PC-9 (cell line): ENCODE measurements at places on chromosomes 2 and 18.

GRCh38 chr2:64359171-64359891 is 94.6 kb upstream of the LGALSL start:
- DNase-seq = no peak

DNA sequence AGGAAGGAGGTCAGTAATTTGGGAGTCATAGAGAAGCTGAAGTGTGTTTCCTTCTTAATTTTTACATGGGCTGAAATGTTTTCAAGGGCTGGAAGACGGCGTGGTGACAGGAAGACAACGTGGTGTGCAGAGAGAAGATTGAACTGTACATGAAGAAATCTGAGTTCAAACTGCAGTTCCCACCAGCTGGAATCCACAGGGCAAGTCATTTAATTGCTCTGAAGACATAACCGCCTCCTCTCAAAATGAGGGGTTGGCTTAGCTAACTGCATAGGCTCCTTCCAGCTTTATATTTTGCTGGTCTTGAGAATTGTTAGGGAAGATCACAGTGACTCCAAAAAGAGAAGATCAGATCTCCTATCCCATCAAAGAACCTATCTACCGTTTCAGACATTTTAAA is 103.9 kb downstream of the SLC8A1 start:
- DNase-seq = no peak

- DNase-seq = no peak
These were observed 246.9 kb upstream of the SLC39A10 start for GRCh38 chr2:195410074-195410671.

DNA sequence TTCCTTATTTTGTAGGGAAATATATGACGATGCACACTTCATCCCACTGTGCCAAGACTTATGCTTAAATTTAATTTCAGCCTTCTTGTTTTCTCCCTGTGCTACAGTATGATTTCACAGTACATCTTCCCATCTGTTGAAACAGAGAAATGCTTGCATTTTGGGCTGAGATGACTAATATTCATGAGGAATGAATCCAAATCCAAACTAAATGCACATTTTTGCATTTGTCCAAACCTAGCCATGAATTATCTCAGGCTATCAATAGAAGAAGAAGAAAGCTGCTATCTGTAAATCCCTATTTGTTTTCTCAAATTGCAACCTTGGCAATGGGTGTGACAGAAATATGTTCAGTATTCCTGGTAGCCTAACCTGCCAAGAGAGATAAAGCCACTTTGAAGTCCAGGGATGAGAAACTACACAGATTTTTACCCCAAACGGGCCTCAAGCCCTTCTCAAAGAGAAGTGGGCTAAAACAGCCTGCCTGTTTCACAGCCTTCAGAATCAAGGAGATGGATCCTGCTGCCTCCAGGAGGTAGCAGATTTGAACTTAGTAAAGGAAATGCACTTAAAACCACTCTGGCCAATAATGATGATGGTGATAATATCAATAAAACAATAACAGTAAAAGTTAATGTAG is 306.9 kb upstream of the NT5C1B start:
- no peak for DNase-seq
